ENCODE measurements at places on chromosomes 13 and 19. TPM values are rescaled to one million over a fixed set of nuclear protein-coding genes. Genes with fewer than 3 reads are reported as not detected.

PRX gene
- total RNA-seq: 1.8 TPM

LGI4 gene
- not detected for total RNA-seq

KASH5 gene
- total RNA-seq: not detected

FAM32A gene
- total RNA-seq: 151 TPM

CLIP3 gene
- 6.3 TPM for total RNA-seq

MAB21L1 gene
- 0.06 TPM for total RNA-seq

CGB5 gene
- total RNA-seq: 1.1 TPM

ERCC2 gene
- 29.2 TPM for total RNA-seq

SYNGR4 gene
- not detected for total RNA-seq

PSG4 gene
- 0.98 TPM for total RNA-seq

APOC1 gene
- 2.5 TPM for total RNA-seq

MUC16 gene
- total RNA-seq: not detected

NCAN gene
- under 0.01 TPM for total RNA-seq

NR2C2AP gene
- 19.7 TPM for total RNA-seq

JUNB gene
- total RNA-seq: 91.4 TPM

ZNF432 gene
- total RNA-seq: 7.8 TPM

AMER2 gene
- total RNA-seq: not detected

PNMA8A gene
- 74.8 TPM for total RNA-seq

CRYL1 gene
- 11.5 TPM for total RNA-seq

RAB8A gene
- total RNA-seq: 78.5 TPM

SLC25A42 gene
- 4.4 TPM for total RNA-seq

ZNF256 gene
- total RNA-seq: 3.7 TPM

KISS1R gene
- total RNA-seq: not detected

BST2 gene
- total RNA-seq: not detected

FBXO27 gene
- 14.0 TPM for total RNA-seq

C2CD4C gene
- 0.32 TPM for total RNA-seq

LRRC63 gene
- not detected for total RNA-seq

UBXN6 gene
- total RNA-seq: 71.9 TPM

ZNF577 gene
- total RNA-seq: 6.6 TPM

IGFL2 gene
- total RNA-seq: not detected

NPHS1 gene
- not detected for total RNA-seq
